Activated T-cell treated with anti-CD3 and anti-CD28 coated beads, Interleukin-2, amount 50 U/mL, for 4 hours (primary cell): ENCODE measurements at places on chromosomes 3 and 15. TPM values are rescaled to one million over a fixed set of nuclear protein-coding genes. Genes with fewer than 3 reads are reported as not detected.
A peak's percentile ranks its signal among the peaks of the same experiment; 100 is the strongest.

DNA sequence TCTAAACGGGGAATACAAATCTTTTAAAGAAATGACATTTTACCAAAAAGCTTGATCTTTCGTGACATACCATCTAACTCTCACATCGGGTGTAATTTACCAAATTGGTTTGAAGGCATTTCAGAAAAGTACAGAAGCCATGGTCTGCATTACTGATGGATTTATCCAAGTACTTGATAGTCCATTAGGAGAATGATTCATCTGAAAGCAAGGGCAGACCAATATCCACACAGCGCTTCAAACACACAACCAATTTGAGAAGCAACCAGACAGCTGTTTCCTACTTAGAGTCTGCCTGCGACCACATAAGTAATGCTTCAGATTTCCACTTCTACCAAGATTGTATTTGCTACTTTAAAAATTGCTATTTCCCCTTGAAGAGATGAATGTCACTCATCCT, 697.6 kb upstream of the ALCAM start:
- DNase-seq = no peak

DNA sequence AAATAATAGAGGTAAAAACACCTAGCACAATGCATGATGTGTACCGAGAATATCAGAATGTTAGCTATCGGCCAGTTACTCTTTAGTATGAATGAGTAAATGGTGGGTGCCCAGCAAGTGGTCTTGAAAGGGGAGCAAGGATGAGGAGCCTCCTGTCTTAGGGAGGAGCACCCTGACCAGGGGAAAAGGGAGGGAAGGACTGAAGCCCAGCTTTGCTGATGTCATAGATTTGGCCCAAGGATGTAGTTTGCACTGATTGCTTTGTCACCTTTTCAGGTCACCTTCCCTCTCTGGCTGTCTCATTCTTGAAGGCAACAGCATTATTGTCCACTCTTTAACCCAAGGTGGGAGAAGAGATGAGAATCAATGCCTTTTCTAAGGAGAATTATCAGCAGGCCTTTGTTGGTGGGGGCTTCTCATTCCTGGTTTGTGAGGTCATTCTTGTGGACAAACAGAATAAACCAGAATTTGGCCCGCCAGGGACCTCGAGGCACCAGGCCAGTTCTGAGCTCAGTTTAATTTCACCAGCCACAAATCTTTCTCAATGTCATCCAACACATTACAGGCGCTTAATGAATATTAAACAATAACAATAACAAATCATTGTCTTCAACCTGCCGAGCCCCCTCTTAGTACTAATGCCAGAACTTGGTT, 231.3 kb downstream of the VPS13C start:
- DNase-seq = no peak

- no peak for DNase-seq
Measured at GRCh38 chr15:50227076-50227475, 38.5 kb downstream of the HDC start.

The SGO1 gene
- 6.5 TPM for total RNA-seq

DNA sequence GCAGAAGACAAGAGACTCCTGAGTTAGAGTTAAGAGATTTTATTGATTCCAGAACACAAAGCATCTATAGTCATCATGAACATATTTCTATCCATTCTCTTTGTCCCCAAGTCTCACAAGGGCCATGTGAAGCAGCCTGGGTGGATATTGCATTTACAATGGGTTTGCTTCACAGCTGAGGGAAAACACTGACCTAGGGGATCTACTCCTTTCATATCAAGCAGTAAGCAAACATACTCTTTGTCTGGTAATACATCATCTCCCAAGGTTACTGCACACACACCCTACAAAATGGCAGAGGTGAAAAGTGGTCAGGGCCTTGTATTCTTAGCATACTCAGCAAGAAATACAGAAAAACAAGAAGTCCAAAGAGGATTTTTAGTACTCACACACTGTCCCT, 267.7 kb upstream of the BCHE start:
- no peak for DNase-seq

DNA sequence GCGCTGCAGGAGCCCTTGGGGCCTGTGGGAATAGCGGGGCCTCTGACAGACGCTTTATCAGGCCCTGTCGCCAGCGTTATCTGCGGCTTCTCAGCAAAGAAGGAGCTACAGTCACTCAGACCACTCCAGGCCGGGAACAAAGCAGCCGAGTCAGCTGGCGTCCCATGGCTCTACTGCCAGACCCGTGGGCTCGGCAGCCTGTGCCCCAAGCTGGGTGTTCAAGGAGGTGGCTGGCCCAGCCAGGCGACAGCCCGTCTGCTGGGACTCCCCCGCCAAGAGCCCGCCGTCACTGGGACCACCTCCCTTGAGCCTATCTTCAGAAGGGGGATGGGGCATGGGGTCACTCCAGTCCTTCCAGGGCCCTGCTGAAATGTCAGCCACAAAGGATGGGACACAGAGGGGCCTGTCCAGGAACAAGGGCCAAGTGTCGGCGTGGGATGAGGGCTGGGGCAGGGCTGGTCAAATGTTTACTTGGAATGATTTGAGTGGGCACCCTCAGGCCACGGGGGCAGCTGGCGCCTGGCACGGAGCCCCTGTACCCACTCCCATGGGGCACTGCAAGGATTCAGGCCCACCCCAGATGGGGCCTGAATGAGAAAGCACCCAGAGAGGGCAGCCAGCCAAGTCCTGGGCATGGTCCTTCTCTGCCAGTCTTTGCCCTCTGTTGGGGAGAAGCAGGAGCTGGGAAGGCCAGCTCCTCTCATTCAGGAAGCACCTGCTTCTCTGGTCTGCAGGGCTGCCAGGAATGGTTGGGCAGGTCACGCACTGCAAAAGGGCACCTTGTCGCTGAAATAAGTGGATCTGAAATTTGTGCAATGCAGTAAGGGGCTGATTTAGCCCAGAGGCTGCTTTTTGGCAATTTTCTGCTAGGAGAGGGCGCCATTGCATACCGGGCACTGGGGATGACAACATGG, 148.3 kb downstream of the SMAD6 start:
- DNase-seq = no peak

DNA sequence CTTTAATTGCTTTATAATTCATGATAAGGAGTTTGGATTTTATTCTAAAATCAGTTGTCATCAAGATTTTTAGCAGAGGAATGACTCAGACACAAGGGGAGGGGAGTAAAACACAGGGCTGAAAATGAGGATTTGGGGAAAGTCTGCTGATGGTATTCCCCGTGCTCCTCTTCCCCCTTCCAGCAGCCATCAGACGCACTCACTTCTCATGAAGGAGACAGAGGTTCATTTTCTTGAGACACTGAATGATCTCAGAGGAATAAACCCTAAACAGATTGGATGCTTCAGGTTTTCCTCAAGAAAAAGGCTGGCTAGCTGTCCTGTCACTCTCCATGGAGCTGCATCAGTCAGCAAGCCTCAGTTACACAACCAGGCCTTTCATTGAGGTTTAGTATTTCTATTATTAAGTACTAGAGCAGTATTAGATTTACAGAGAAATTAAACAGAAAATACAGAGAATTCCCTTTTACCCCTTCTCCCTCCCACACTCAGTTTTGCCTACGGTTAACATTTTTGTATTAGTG, 166.4 kb downstream of the C3orf70 start:
- DNase-seq = no peak

GRCh38 chr15:93707751-93708150, 523.6 kb upstream of the MCTP2 start:
- no peak for DNase-seq

GRCh38 chr15:79314811-79315210, 3.9 kb downstream of the TMED3 start:
- no peak for DNase-seq

The CXCR6 gene
- total RNA-seq = 2.6 TPM

- no peak for DNase-seq
Measured at GRCh38 chr15:28881600-28881999, 4.2 kb upstream of the APBA2 start.

The CLDN1 gene
- 0.43 TPM for total RNA-seq

- DNase-seq = no peak
Measured at GRCh38 chr3:195823999-195824398, 12.3 kb upstream of the MUC4 start.

The RTP3 gene
- total RNA-seq = not detected

The SERPINI2 gene
- total RNA-seq = not detected

The DNAJB11 gene
- 98.1 TPM for total RNA-seq

GRCh38 chr3:71063773-71064290, 519.7 kb downstream of the FOXP1 start:
- peak; percentile 45 for DNase-seq

- no peak for DNase-seq
Measured at GRCh38 chr3:15276028-15276724, 56.2 kb downstream of the SH3BP5 start.

The TMCO5A gene
- not detected for total RNA-seq

DNA sequence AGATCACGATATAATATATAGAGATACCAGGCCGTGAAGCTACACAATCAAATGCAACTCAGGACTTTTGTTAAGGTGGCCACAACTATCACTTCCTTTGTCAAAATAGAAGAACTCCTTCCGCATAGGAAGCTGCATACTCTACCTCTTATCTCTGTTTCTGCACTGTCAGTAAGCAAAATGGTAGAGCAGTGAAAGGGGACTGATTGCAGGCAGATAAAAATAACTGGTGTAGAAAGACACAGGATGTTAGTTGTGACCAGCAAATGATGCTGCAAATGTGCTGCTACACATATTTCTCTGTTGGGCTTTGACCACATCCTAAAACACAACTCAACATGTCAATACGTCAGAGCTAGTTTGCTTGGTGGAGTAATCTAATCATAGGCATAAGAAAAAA, 16.3 kb upstream of the TRAT1 start:
- no peak for DNase-seq

DNA sequence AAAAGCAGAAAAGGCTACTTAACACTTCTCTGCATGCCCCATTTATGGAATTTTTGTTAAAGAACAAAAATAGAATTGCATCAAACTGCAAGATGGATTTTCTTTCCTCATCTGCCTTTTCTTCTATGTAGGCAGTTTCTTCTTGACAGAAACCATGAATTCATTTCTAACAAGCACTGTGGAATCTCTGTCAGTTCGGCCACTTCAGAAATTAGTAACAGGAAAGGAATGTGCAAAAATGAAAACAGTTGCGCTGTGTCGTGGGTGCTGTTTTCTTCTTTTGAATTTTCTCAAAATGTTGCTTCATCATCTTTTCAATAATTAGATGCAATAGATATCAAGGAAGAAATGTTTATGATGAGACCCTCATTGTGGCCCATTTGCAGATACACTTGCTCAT, 151.6 kb downstream of the FOXB1 start:
- DNase-seq = no peak

GRCh38 chr15:93165734-93166470, 76.9 kb upstream of the RGMA start:
- DNase-seq = no peak

- DNase-seq = peak; percentile 83
Measured at GRCh38 chr3:45656575-45657363, 32.4 kb upstream of the SACM1L start.

GRCh38 chr15:57541805-57542504, 49.7 kb upstream of the MYZAP start:
- no peak for DNase-seq

DNA sequence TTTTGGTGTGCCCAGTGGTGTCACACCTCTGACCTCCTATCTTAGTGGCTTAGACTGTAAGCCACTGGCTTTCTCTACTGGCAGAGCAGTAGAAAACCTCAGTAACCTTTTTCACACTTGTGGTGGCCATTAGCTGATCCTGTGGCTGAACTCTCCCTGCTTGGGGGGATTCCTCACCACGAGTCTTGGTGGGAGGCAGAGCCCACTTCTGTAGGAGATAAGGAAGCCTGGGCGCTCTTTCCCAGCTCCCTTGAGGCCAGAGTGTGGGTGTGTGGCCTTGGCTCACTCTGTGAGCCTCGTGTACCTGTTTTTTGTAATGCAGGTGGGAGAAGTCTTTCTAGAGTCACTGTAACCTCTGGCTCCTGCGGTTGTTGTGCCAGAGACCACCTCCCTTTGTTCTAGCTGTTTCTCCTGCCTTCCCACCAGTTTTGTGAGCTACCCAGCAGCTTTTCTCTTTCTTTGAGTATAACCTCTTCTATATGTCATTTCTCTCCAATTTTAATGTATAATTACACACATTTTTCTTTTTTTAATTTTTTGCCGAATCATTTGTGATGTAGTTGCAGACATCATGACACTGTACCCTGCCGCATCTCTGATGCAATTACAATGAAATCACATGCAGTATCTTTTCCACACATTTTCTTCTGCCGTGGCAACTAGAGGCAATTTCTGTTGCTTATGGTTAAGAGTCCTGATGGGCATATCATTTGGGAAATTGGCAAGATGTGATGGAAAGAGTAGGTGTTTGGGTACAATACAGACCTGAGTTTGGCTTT, 13.8 kb downstream of the XCR1 start:
- no peak for DNase-seq

The ITIH3 gene
- 0.24 TPM for total RNA-seq
